Muscle of leg (tissue), 16 donors: ENCODE measurements at places on chromosomes 2 and 18. TPM values are rescaled to one million over a fixed set of nuclear protein-coding genes. Genes with fewer than 3 reads are reported as not detected.

GRCh38 chr2:181673173-181673572 lies 7.1 kb downstream of the NEUROD1 start:
- DNase-seq, result no peak

GRCh38 chr18:28281400-28281799 lies 104.5 kb upstream of the CDH2 start:
- no peak for DNase-seq

DNA sequence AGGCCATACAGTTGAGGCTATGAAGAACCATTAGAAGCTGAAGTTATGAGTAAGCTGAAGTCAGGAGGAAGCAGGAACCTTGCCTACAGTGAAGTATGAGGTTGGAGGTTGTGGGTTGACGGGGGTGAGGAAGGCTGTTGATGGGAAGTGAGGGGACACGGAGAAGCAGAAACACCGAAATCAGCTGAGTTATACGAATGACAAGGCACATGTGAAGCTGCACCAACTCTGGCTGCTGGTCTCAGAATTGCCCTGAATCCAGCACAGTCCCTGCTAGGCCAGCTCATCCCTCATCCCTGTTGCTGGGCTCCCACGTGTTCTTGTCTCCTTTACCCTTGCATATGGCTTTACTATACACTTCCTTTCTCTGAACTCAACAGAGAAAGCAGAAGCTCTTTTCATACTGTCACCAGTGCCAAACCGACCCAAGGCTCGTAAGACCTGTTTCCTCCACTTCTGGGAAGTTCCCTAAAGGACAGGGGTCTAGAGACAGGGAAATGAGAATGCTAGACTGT lies 9.2 kb upstream of the TMEM247 start:
- DNase-seq, result peak; percentile 64

GRCh38 chr18:8471372-8471771 lies 137.9 kb upstream of the RAB12 start:
- peak; percentile 65 for DNase-seq

DNA sequence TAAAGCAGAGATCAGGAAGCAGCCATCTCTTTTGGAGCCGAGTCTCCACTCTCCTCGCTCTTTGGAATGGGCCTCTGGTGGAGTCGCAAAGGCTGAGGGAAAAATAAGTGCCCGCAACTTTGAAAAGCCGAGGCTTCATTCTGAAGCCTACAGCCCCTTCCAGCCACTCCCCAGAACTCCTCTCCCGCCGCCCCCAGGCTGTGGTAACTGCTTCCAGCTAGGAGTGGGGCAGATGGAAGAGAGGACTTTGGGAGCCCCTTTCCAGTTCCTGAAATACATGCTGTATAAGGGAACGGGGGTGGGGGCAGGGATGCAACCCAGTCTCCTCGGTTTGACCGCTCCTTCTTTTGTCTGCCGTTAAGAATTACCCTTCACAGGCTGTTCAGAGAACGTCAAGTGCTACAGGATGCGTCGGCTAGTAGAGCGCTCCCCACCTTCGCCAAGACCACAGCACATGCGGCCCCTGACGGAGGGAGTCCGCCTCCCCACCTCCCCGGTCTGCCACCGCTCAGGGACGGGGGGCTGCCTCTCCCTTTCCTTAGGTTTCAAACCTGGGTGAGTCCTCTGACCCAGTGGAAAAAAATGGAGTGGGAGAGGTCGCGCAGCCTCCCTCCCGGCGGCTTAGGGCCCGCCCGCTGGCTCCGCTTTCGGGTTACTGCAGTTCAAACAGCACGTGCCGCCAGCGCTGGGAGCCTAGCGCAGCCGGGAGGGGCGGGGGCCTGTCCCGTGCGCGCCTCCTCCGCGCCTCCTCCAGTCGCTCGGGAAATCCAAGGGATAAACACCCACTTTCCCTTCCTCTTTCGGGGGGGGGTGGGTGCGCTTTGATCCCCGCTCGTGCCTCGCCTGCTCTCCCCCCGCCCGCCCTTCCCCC lies 4.9 kb downstream of the CYP26B1 start:
- peak; percentile 93 for DNase-seq

- DNase-seq, result no peak
These were observed 180.3 kb downstream of the ANKRD44 start for GRCh38 chr2:197130318-197130717.

- DNase-seq, result no peak
These were observed 963 bp downstream of the ERFE start for GRCh38 chr2:238159661-238160205.

DNA sequence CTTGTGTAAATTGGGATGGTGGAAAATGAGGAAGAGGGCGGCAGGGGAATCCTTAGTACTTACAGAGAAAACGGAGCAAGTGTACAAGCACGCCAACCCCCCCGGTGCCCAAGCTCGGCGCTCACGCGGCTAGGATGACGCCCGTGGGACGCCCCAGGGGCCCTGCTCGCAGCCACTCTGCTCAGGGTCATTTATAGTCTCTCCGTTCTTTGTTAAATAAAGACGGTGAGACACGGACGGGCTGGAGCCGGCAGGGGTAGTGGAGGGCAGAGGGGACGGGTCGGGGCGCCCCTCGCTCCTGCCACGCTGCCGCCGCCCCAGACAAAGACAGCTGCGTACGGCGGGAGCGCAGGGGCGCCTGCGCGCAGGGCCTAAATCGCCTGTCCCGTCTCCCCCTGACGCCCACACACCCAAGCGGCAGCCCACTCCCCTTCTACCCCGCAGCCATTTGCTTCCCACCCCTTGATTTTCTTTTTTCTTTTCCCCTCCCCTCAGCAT lies 37.8 kb downstream of the PCBP1 start:
- DNase-seq, result peak; percentile 83

DNA sequence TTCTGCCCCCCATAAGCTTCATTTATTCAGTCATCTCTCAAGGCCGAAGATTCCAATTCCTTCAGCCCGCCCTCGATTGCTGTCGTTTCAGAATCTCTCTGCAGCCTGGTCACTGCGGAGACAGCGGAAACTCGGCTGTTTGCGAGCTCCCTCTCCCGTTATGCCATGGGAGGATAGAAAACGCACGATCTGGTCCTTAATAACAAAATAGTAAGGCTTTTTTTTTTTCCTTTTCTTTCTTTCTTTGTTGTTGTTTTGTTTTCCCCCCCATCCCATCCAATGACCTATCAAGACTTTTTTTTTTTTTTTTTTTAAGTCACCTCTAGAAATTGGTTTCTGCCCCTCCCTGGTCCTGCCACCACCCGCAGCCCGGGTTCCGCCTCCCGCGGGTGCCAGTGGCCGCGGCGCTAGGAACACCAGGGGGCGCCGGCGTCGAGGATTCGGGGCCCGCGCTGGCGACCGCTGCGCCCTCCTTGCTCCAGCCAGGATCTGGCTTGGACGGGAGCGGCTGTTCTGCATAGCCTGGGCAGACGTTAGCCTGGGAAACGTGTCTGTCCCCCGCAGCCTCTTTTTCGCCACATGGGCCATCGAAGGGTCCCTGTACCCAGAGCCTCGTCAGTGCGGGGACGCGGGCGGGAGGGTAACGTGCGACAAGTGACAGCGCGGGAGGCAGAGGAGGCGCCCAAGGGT lies 10.1 kb downstream of the CPLX4 start:
- peak; percentile 85 for DNase-seq

DNA sequence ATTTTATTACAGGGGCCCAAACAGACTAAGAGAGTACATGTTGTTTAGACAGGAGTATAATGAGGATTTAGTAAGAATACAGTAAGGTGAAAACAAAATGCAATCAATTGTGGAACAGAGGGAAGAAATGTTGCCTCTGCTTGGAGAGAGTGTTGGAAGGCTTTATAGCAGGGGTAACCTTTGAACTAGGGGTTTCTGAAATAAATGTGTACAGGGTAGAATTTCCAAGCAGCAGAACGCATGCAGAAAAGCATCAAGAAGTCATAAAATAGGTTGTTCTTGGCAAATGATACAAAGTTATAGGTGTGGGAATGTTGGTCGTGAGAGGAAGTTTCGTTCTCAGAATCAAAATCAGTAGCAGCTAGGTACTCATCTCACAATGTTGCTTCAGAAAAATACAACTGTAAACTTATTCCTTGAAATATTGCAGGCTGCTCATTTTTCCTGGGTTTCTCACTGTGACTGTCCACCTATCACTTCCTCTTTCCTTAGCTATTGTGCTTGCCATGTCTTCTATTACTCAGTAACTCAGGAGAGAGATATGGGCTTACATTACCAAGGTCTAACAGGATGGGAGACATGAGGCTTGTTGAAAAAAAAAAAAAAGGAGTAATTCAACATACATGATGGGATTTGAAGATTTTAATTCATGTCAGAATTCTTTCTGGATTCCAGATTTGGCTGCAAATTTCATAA lies 17.1 kb upstream of the HNMT start:
- DNase-seq, result no peak

- no peak for DNase-seq
These were observed 16.4 kb upstream of the TUBB6 start for GRCh38 chr18:12291690-12292089.

- DNase-seq, result peak; percentile 88
These were observed 64.2 kb downstream of the RBMS1 start for GRCh38 chr2:160429248-160430000.

- DNase-seq, result no peak
These were observed 348.1 kb downstream of the SOCS6 start for GRCh38 chr18:70636991-70637390.

DNA sequence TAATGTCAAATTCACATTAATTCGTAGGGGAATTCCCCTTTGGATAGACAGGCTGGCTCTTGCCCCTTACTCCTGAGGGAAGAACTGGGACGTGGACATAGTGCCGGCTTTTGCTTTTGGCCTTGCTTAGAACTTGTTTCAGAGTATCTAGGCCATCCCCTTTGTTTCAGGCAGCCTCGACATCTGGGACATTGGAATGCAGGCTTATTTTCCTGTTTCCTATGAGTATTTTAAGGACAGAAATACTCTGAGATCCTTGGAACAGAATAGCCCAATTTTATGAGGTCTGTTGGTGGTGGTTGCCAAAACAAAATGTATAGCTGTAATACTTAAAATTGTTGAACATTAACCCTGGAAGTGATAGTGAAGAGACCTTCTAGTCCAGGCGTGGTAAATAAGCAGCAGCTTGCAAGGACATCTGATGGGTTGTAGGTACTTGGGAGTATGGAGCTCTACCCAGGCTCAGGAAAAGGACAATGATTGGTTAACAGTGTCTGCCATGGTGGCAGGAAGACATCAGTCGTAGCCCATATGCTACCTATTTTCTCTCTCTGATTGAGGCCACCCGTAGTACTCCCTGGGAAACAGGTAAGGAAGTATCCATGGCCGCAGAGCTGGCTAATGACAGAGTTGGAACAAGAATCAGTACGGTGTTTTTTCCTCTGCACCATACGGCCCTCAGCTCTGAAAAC lies 112.4 kb downstream of the CDK15 start:
- peak; percentile 80 for DNase-seq

The LOXL3 gene
- total RNA-seq, result 6.1 TPM

The PLGLB1 gene
- 1.6 TPM for total RNA-seq

The TBR1 gene
- total RNA-seq, result not detected

The CRYGC gene
- not detected for total RNA-seq

The SPATA3 gene
- total RNA-seq, result not detected

The LRRC30 gene
- total RNA-seq, result 6.5 TPM

The TSPYL6 gene
- total RNA-seq, result 0.04 TPM

The WDSUB1 gene
- 6.0 TPM for total RNA-seq

The TXNDC2 gene
- 0.04 TPM for total RNA-seq

The IAH1 gene
- 70.3 TPM for total RNA-seq

The WIPF1 gene
- total RNA-seq, result 18.7 TPM

The CGREF1 gene
- 6.7 TPM for total RNA-seq

The DSEL gene
- total RNA-seq, result 17.6 TPM

The TDRD15 gene
- not detected for total RNA-seq
